Thyroid gland (tissue), 4 donors: ENCODE measurements at places on chromosomes 2 and 18. TPM values are rescaled to one million over a fixed set of nuclear protein-coding genes. Genes with fewer than 3 reads are reported as not detected.

- no peak overlapping the region for H3K4me3 ChIP-seq
- no peak overlapping the region for H3K27ac ChIP-seq
- H3K36me3 ChIP-seq = no peaks in the 10 kb centered on the region
These were observed 336.2 kb downstream of the EPHA4 start for GRCh38 chr2:221235941-221236340.

GRCh38 chr2:41483226-41483625, 564.6 kb upstream of the PKDCC start:
- H3K27ac ChIP-seq = no peak overlapping the region
- no peaks in the 10 kb centered on the region for H3K4me1 ChIP-seq
- H3K36me3 ChIP-seq = no peaks in the 10 kb centered on the region

- peaks cover 15% of the 10 kb centered on the region for H3K4me1 ChIP-seq
- no peak overlapping the region for H3K4me3 ChIP-seq
- no peak overlapping the region for H3K27ac ChIP-seq
These were observed 44.9 kb upstream of the ID2 start for GRCh38 chr2:8636721-8637636.

DNA sequence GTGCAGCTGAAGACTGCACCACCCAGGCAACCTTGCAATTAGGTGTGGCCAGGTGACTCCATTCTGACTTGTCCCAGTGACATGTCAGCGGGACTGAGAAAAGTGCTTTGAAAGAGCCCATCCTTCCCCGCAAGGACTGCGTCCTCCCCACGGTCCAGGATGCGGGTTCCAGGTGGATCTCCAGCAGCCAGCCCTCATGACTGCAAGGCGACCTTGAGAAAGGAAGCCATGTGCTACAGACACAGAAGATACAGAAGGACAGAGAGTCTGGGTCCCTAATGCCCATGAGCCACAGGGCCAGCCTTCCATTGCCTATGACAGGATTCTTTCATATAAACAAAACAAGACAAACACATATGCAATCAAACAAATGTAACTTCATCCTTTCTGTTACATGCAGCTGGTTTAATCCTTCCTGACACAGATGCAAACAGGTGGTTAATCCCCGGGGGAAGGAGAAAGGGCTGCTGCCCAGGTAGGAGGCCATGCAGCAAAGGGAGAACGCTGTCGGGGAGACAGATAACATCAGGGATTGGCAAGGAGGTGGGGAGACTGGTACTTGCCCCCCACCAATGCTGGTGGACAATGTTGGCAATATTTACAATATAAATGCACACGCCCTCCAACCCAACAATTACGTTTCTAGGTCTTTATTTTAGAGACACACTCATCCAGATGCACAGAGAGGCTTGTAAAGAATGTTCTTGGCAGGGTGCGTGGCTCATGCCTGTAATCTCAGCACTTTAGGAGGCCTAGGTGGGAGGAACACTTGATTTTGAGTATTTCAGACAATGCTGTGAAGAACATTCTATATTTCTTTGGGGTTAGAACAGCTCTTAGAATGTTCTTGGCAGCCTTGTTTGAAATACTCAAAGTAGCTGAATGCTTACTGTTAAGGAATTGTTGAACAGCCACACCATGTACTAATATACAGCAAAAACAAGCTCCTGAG, 64.8 kb downstream of the NCAPH start:
- no peaks in the 10 kb centered on the region for H3K36me3 ChIP-seq
- no peak overlapping the region for H3K27ac ChIP-seq
- no peaks in the 10 kb centered on the region for H3K4me1 ChIP-seq
- no peaks in the 10 kb centered on the region for H3K27me3 ChIP-seq
- no peak overlapping the region for H3K4me3 ChIP-seq

GRCh38 chr2:216911886-216912285, 52.0 kb upstream of the TNP1 start:
- no peak overlapping the region for H3K4me3 ChIP-seq
- H3K27ac ChIP-seq = no peak overlapping the region
- no peaks in the 10 kb centered on the region for H3K27me3 ChIP-seq
- H3K36me3 ChIP-seq = no peaks in the 10 kb centered on the region
- no peak for DNase-seq
- H3K4me1 ChIP-seq = no peaks in the 10 kb centered on the region

- no peak overlapping the region for H3K27ac ChIP-seq
- H3K4me1 ChIP-seq = no peaks in the 10 kb centered on the region
- H3K27me3 ChIP-seq = no peaks in the 10 kb centered on the region
- no peak overlapping the region for H3K4me3 ChIP-seq
- DNase-seq = no peak
These were observed 303.7 kb upstream of the HS6ST1 start for GRCh38 chr2:128622371-128622770.

DNA sequence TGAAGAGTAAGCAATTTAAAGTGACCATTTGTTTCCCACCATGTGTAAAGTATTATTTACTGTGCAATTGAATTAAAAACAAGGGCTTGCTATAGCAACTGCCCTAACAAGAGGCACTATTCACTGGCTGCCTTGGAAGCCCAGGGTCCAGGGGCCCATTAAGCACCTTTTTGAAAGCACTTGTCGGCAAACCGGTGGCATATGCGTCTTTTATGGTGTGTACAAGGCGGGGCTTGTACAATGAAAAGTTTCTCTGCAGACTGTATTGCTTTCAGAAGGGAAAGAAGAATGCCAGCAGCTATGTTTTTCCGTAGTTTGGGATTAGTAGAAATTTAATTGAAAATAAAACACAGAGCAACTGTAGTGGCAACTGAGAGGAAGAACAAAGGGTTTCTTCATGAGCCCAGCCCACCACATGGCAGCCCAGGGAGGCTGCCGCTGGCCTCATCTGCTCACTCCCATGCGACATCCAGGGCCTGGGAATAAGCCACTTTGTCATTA, 279.5 kb upstream of the PARD3B start:
- no peak overlapping the region for H3K27ac ChIP-seq
- H3K27me3 ChIP-seq = no peaks in the 10 kb centered on the region
- DNase-seq = no peak
- no peaks in the 10 kb centered on the region for H3K36me3 ChIP-seq
- no peak overlapping the region for H3K4me3 ChIP-seq

- H3K36me3 ChIP-seq = no peaks in the 10 kb centered on the region
- no peaks in the 10 kb centered on the region for H3K4me1 ChIP-seq
- H3K27ac ChIP-seq = no peak overlapping the region
- no peak for DNase-seq
These were observed 5.3 kb upstream of the ITPRID2 start for GRCh38 chr2:181886192-181886591.

DNA sequence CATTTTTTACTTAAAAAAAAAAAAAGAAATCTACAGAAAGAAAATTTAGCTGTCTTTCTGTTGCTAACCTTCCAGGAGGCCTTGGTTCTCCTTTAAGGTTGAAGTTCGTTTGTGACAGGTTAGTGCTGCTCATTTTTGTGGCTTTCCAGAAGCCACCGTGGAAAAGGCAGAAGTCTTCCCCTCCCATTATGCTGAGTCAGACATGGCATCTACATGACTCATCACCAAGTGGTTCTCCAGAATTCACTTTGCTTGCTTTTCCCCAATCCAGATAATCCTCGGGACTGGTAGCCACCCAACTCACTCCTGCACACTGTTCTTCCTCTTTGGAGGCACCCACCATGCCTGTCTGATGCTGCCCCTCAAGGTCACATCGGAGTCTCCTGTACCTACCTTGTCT, 228.7 kb downstream of the PIK3C3 start:
- no peak overlapping the region for H3K4me3 ChIP-seq
- H3K4me1 ChIP-seq = no peaks in the 10 kb centered on the region
- no peaks in the 10 kb centered on the region for H3K27me3 ChIP-seq
- DNase-seq = no peak
- H3K36me3 ChIP-seq = no peaks in the 10 kb centered on the region

- no peak overlapping the region for H3K27ac ChIP-seq
- DNase-seq = no peak
- no peak overlapping the region for H3K4me3 ChIP-seq
- no peaks in the 10 kb centered on the region for H3K4me1 ChIP-seq
- H3K27me3 ChIP-seq = no peaks in the 10 kb centered on the region
These were observed 1306.8 kb upstream of the NXPH2 start for GRCh38 chr2:140086964-140087363.

GRCh38 chr2:174716785-174717184, 47.5 kb downstream of the CHRNA1 start:
- H3K27me3 ChIP-seq = no peaks in the 10 kb centered on the region
- no peak overlapping the region for H3K27ac ChIP-seq
- DNase-seq = no peak

GRCh38 chr2:202378001-202378400, 1.9 kb downstream of the BMPR2 start:
- H3K4me3 ChIP-seq = peak overlapping the region; percentile 74
- no peak for DNase-seq
- no peaks in the 10 kb centered on the region for H3K27me3 ChIP-seq
- H3K36me3 ChIP-seq = no peaks in the 10 kb centered on the region

GRCh38 chr2:121502781-121503180, 27.9 kb upstream of the RNU4ATAC start:
- no peak overlapping the region for H3K4me3 ChIP-seq
- peaks cover 7% of the 10 kb centered on the region for H3K36me3 ChIP-seq
- no peaks in the 10 kb centered on the region for H3K27me3 ChIP-seq
- H3K27ac ChIP-seq = no peak overlapping the region
- DNase-seq = no peak

DNA sequence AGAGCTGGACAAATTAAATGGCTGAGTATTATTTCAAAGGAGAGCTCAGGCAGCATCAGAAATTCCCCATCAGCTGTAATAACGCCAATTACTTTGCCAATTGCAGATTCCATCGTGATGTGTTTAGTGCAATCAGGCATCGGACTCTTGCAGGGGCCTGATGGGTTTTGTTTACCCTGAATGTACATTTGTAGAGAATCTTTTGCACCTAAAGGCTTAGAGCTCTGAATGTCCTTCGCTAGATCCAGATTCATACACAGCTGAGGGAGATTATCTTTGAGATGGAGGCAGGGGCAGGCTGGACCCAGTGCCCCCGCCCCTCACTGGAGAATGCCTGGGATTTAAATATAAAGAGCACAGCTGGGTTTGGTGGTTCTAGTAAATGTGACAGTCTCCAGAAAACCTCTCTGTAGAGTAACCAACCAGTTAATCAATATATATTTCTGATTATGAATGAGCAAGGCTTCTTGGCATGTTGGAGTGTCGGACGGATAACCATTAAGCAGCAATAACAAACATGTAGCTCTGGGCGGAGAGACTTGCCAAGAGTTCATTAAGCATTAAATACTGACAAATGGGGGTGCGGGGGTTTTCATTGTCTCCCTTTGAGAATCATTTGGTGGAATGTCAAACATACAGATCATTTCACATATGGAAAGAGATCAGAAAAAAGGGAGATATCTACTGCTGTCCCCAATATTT, 200.9 kb downstream of the SETBP1 start:
- H3K4me3 ChIP-seq = no peak overlapping the region
- no peaks in the 10 kb centered on the region for H3K36me3 ChIP-seq
- no peak for DNase-seq
- no peaks in the 10 kb centered on the region for H3K27me3 ChIP-seq
- H3K27ac ChIP-seq = no peak overlapping the region

- H3K27me3 ChIP-seq = no peaks in the 10 kb centered on the region
- H3K27ac ChIP-seq = no peak overlapping the region
- H3K4me1 ChIP-seq = no peaks in the 10 kb centered on the region
- no peak overlapping the region for H3K4me3 ChIP-seq
- DNase-seq = no peak
These were observed 25.0 kb downstream of the FN1 start for GRCh38 chr2:215410932-215411285.

DNA sequence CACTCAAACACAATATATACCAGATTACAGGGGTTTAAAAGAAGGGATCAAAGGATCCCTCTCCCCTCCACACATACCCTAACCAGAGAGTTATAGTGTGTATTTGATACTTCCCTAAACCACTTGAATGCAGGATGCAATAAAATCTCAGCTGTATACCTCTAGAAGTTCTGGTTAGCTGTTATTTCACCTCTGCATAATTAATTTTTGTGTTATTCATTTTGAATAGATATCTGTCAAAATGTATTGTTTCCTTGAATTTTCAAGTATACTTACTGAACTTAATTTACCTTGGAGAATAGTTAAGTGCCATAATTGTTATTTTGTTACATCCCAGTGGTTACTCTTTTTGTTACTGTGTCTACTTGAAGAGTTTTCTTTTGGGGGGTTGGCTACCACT, 34.5 kb downstream of the DDX1 start:
- H3K4me3 ChIP-seq = no peak overlapping the region
- DNase-seq = no peak
- H3K27ac ChIP-seq = no peak overlapping the region
- no peaks in the 10 kb centered on the region for H3K27me3 ChIP-seq

- H3K4me1 ChIP-seq = peaks cover 31% of the 10 kb centered on the region
- H3K36me3 ChIP-seq = peaks cover 4% of the 10 kb centered on the region
- DNase-seq = no peak
- no peak overlapping the region for H3K27ac ChIP-seq
- H3K27me3 ChIP-seq = no peaks in the 10 kb centered on the region
These were observed 1.4 kb upstream of the TUBA4B start for GRCh38 chr2:219251656-219252055.

DNA sequence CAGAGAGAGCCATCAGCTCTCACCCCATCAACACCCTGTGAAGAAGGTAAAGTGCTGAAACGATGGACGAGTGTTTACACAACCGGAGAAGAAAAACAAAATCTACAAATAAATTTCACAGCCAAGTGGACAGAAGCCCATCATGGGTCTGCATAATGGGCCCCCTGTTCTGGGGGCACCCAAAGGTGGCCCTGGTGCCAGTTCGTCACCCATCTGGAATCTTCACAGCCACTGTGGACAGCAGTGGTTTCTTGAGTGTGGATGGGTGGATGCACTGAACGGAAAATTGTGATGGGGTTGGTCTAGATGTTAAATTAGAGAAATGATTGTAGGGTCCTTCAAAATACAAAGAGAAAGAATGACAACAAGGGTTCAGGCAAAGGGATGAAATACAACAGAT, 38.8 kb downstream of the ANKMY1 start:
- peaks cover 4% of the 10 kb centered on the region for H3K36me3 ChIP-seq
- no peak overlapping the region for H3K27ac ChIP-seq
- DNase-seq = no peak
- no peaks in the 10 kb centered on the region for H3K27me3 ChIP-seq
- H3K4me3 ChIP-seq = no peak overlapping the region

GRCh38 chr2:98445177-98445682, 572 bp downstream of the INPP4A start:
- H3K27ac ChIP-seq = no peak overlapping the region
- H3K4me3 ChIP-seq = peak overlapping the region; percentile 57
- no peaks in the 10 kb centered on the region for H3K36me3 ChIP-seq
- H3K27me3 ChIP-seq = no peaks in the 10 kb centered on the region

Gene GATA6
- total RNA-seq = 8.5 TPM

Gene ZNF385B
- 1.3 TPM for total RNA-seq

Gene STARD7
- 255 TPM for total RNA-seq

Gene GNLY
- 0.63 TPM for total RNA-seq

Gene GCKR
- not detected for total RNA-seq

Gene IFT172
- total RNA-seq = 30.9 TPM

Gene PCGF1
- 11.0 TPM for total RNA-seq

Gene TXNL4A
- total RNA-seq = 34.6 TPM

Gene TXNDC2
- not detected for total RNA-seq

Gene MCFD2
- 173 TPM for total RNA-seq
